MM.1S (cell line): ENCODE measurements at places on chromosomes 4 and X.

GRCh38 chrX:70488856-70489255 is 44.2 kb downstream of the DLG3 start:
- DNase-seq: no peak

- DNase-seq: no peak
Measured at GRCh38 chrX:41108463-41109205, 23.4 kb downstream of the USP9X start.

- DNase-seq: peak; percentile 21
Measured at GRCh38 chr4:152817331-152817730, 37.6 kb downstream of the ARFIP1 start.

DNA sequence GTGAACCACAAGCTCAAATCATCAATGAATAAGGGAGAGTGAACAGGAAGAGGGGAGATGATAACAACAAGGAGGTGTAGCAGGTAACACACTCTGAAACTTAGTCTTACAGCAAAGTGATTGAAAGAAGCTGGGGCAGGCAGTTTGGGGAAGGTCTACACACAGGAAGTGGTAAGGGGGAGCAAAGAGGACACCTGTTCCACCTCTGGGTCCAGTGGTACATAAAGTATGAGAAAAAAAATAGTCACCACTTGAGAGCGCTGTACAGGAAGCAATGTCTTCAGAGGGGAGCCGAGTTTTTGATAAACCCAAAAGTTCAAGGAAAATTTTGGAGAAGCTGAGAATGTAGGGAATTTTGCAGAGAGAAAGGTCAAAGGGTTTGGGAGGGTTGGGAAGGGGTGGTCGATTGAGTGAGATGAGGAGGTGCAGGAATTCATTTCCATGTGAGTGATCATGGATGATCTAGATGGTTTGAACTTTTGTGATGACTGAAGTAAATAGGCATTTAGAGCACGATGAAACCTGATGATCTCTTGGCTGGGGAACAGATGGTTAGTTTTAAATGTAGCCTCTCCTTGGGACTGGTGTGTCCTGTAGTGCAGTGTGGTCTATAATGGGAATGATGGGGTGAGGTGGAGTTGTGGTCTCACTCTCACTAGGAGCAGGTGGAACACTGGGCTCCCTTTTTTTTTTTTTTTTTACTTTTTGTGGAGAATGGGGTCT is 142.0 kb downstream of the RBMX2 start:
- DNase-seq: no peak

GRCh38 chr4:169847171-169847570 is 89.4 kb upstream of the HPF1 start:
- no peak for DNase-seq

- no peak for DNase-seq
Measured at GRCh38 chr4:183384516-183384915, 59.9 kb upstream of the CDKN2AIP start.

DNA sequence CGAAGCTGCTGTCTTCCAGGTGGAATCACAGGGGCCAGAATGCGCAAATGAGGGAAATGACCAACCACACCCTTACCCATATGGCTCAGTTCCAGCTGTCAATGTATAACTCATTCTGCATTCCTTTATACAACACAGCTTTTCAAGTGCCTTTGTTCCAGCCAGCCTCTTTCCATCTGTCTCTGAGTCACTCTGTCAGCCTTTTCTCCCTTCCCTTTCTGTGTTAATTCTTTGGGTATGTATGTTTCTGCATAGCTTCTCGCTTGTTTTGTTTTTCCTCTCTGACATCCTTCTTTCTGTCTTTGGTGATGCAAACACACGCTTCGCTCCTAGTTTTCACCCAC is 54.5 kb downstream of the RS1 start:
- no peak for DNase-seq

GRCh38 chr4:155941820-155942219 is 11.8 kb downstream of the CTSO start:
- DNase-seq: no peak

- peak; percentile 78 for DNase-seq
Measured at GRCh38 chrX:74922922-74923543, 2.2 kb downstream of the NEXMIF start.

GRCh38 chr4:154329939-154330338 is 161.7 kb downstream of the DCHS2 start:
- DNase-seq: no peak

DNA sequence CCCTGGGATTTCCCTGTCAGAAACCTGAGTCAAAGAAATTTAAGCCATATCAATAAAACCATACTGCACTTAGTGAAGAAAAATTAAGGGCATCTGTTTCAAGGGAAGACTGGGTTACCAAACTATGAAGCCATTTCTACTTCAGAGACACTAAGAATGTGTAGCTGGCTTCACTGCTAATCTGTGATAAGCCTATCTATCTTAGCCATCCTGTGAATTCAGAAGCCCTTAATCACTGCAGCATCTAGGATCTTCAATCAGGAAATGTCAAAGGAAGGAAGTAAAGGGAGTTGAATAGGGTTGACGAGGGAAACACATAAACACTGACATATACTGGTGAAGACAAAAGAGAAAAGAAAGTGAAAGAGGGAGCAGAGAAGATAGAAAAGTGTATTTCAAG is 777.6 kb upstream of the DIAPH2 start:
- DNase-seq: no peak

- no peak for DNase-seq
Measured at GRCh38 chr4:30865691-30866090, 145.5 kb downstream of the PCDH7 start.

DNA sequence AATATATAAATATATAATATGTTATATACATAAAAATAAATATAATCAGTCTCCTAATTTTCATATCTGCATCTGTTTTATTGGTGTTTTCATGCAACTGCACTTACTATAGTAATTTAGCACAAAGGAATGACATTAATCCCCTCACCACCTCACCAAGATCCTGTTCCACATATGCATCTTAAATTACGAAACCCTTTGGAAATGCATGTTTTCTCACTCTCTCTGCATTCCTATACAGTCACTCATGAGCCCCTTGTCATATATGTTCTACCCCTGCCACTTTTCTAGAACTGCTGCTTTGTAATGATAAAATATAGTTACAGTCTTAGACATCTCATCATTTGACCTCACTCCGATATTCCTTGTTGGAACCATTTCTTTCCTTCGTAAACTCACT is 728.7 kb upstream of the SLIT2 start:
- no peak for DNase-seq

- peak; percentile 72 for DNase-seq
Measured at GRCh38 chrX:134718966-134719317, 60.7 kb upstream of the PLAC1 start.

GRCh38 chr4:16206301-16206700 is 20.0 kb downstream of the TAPT1 start:
- no peak for DNase-seq

- DNase-seq: no peak
Measured at GRCh38 chr4:70954032-70954431, 39.4 kb upstream of the DCK start.
